Activated CD4-positive, alpha-beta T cell treated with anti-CD3 and anti-CD28 coated beads, Interleukin-2, amount 50 U/mL, for 24 hours (primary cell): ENCODE measurements at places on chromosomes 6 and 20.
A peak's percentile ranks its signal among the peaks of the same experiment; 100 is the strongest.

DNA sequence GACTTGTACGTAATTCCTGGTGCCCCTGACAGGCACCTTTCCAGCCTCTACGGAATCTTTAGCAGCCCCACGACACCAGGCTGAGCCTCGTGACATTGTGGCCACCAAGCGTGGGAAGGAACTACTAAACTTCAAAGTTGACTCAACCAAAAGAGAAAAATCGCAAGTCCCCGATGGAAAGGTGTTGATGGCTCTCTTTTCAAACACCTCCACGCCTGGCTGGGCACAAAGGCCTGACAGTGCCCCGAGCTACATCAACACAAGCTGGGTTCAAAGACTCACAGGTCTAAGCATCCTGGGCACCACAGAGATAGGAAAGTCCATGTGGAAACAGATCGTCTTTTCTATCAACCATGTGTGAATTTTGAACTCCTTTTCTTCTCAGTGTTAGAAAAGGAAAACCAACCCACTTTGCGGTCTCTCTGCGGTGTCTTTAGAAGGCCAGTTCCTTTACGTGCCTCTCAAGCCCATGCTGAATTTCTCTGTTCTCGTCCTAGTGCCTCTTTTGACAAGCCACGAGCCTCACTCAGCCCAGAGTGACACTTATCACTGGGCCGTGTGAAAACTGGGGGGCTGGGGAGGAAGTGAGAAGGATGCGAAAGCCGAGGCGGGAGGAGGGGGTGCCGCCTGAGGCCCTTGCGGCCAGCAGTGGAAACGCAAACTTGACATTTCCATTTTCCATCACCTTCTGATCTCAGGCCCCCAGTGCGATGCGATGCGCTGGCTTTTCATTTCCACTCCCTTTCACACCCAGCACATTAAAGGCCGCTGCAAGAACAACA is 59.4 kb downstream of the GFOD1 start:
- DNase-seq = peak; percentile 45

DNA sequence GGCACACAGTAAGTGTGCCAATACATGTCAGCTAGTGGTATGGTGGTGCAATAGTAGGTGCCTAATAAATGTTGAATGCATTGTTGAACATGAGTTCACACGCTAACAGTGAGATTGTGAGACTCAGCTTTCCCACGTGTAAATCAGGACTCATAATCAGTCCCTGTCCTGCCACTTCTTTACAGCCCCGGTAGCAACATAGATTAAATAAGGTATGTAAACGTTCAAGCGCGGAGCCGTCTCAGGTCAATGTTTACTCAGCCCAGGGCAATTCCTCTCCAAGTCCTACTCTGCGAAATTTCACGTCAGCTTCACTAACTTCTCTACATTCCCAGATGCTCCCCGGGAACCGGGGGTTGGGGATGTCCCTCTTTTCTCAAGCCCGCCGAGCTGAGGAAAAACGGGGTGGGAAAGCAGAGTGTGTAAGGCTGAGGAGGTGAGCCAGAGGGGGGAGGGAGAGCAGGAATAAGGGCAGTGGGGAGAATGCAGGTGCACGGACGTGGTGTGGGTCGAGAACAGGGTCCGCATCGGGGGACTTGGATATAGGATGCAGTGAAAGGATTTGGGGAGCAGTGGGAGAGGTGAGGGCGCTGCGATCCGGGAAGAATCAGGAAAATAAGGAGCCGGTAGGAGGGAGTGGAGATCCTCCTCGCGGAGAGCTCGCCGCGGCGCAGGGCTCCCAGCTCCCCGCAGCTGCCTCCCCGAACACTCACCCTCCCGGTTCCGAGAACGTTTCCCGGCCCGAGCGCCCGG is 544 bp upstream of the TP53INP2 start:
- DNase-seq = no peak

DNA sequence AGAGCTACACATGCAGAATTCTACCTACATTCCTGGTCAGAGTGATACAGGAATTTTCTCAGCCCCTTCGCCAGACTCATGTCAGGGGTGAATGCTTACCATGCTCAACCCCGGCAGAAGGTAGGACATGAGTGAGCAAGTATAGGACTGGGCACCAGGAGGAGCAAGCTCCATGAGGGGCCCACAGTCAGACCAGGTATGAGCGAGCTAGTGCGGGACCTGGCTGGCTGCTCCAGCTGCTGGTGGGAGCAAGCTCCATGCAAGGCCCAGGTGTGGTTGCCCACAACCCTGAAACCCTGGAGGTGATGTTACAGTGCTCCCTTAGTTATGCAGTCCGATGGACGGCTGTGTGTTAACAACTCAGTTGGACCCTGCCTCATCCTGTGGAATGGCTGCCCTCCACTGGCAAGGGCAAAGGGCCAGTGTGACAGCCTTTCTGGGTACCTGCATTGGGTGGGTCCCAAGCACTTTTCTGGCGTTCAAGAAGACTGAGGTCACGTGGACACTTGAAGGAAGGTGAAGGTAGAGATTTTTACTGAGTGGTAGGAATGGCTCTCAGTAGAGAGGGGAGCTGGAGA is 503.5 kb upstream of the CITED2 start:
- DNase-seq = no peak

- DNase-seq = no peak
Measured at GRCh38 chr20:60813066-60813465, 439.0 kb upstream of the CDH4 start.

GRCh38 chr6:8652710-8653109 is 217.4 kb upstream of the SLC35B3 start:
- no peak for DNase-seq

DNA sequence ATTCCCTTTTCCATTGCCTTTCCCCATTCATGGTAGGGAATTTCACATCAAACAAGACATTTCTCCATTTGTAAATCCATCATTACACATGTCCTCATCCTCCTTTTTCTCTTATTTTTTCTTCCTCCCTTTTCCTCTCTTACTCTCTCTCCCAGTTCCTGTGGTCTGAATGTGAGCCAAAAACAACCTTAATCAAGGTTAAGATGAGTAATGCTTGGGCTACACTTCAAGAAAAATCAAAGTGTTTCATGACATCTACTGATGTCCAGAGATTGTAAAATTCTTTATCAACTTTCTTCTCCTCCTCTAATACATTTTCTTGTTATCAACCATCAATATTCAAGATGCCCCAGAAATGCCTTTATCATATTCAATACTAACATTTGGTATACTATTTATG is 208.0 kb upstream of the PRND start:
- DNase-seq = no peak

DNA sequence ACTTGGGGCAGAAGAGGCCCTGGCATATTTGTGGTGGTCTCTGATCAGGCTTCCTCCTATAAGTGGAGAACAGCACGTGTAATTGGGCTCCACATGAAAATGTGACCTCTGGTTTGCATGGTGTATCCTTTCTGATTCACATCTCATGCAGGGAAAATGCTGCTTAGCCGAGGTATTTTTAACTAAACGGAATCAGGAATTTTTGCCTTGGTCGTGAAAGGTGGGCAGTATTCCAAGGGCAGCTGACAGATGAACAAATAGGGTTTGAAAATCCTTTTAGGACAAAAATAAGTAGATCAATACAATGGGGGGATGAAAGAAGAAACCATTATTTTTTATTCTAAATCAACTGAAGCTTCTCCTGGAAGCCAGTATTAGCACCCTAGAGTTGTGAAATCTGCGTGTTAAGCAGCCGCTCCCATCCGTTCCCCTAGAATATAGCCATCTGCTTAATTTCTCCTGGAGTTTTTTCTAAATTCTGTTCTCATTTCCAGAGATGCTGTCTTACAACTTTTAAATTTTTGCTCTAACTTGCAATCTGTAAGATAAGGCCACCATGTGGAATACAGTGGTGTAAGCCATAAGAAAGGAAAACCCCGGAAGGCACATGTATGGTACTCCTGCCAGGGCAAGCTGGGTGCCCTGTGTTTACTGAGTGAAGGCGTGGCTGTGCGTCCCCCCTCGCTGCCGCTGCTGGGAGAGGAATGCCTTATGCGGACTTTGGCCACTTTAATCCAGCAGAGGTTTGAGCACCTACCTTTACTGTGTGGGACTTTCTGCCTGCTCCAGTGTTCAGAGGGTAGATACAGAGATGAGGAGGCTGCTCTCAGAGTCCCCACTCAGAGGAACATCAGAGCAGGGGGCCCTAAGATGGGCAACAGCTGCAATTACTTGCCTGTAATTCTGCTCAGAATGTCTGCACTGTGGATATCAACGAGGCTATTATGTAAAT is 52.4 kb downstream of the SYNJ2 start:
- no peak for DNase-seq

GRCh38 chr6:113466526-113466925 is 390.6 kb upstream of the MARCKS start:
- DNase-seq = no peak

DNA sequence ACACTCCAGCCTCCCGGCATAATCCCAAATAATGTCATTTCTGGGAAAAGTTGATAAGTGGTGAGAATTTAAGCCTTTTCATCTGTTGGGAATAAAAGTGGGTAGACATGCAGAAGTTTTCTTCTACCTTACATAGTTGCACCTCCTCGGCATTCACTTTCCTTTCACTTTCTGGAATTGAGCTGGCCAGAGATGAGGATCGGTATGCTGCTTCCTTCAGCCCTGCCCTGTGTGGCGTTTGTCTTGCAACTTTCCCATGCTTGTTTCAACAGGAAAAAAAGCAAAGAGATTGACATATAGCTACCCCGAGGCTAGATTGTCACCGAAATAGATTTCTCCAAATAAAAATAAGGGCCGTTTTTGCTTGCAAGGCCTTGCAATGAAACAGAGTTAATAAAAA is 65.8 kb upstream of the JAG1 start:
- DNase-seq = no peak

DNA sequence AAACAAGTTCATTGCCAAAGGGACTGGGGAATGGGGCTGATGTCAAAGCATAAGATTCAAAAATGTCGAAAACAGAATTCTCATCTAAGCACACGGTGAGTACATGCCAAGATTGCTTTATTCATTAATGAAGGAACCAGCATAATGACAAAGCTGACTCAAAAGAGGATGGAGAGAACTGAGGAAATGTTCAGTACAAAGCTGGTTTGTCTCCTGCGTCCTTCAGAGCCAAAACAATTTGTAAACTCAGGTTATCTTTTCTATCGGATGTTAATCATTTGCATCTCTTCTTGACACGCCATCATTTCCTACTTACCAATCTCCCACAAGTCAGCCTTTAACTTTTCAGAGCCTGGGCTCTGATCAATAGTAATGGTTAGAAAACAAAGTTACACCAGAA is 195.6 kb upstream of the PMEPA1 start:
- no peak for DNase-seq

- DNase-seq = no peak
Measured at GRCh38 chr6:170038708-170039107, 252.2 kb downstream of the DLL1 start.

DNA sequence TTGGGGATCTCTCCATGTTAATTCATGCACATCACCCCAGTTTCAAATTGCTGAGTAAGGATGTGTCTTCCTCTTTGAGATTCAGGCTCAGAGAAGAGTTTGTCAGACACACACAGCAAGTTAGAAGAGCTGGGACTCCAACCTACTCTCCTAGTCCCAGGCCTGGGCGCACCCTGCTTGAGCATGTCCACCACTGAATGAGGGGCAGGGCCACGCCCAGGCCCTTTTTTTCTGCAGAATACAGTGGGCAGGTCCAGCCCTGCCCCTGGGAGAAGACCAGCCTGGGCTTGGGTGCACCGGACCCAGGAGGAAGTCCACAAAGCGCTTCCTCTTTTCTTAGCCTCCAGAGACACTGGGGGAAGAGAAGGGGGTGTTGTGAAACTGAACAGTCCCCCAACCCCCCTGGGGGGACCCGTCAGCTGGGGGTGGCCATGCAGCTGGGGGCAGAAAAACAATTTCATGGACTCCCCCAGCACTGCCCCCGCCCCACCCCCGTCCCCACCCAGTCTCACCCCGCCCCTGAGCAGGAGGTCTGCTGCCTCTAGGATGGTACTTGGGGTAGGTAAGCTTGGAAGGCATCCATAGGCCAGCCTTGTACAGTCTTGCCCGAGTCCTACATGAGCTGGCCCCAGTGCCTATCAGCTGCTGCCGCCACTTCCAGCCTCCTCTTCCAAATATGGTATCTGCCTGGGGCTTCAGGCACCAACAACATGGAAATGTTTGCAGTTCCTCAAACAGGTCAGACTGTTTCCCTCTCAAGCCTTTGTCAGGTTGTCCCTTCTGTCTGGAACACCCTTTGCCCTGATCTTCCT is 11.7 kb upstream of the HCK start:
- no peak for DNase-seq

- no peak for DNase-seq
Measured at GRCh38 chr20:43068482-43068881, 121.2 kb downstream of the PTPRT start.

DNA sequence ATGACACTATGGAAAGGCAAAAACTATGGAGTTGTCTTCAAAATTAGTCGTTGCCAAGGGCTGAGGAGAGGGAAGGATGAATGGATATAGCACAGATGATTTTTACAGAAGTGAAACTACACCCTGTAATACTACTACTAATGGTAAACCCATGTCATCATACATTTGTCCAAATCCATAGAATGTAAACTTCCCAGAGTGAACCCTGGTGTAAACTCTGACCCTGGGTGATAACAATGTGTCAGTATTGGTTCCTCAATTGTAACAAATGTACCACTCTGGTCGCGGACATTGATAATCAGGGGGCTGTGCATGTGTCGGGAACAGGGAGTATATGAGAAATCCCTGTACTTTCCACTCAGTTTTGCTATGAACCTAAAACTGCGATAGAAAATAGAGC is 72.2 kb downstream of the CNBD2 start:
- no peak for DNase-seq

GRCh38 chr6:19159089-19159488 is 678.1 kb upstream of the ID4 start:
- no peak for DNase-seq

DNA sequence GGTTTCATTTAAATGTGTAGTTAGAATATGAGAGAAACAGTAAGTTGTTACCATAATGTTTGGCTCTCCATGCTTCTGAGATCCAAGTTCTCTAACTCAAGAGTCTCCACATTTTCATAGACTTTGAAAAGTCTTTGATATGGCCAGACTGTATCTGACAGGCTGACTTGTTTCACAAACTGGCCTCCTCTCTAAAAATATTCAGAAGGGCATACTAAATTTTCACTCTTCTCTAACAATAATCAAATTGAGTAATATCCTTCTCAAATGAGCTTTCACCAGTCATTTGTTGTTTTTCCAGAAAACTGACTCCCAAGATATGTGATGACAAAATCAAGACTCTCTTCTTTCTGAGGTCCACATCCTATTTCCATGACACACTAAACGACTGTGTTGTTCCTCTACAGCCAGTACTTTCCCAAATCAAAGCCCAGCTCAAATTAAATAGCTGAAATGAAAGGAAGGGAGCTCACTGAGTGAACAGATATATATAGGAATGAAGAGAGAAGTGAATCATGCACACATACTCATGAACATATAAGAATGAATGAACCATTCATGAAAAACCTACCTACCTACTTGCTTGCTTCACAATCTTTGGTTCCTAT is 15.1 kb downstream of the HIVEP2 start:
- no peak for DNase-seq

GRCh38 chr6:153564803-153565202 is 433.7 kb upstream of the RGS17 start:
- DNase-seq = no peak

- no peak for DNase-seq
Measured at GRCh38 chr20:37190354-37191112, 11.2 kb upstream of the MROH8 start.
